ENCODE measurements at places on chromosomes 1 and 21.

- no peak for DNase-seq
Observed at GRCh38 chr1:232789651-232790050, 15.6 kb upstream of the MAP10 start.

DNA sequence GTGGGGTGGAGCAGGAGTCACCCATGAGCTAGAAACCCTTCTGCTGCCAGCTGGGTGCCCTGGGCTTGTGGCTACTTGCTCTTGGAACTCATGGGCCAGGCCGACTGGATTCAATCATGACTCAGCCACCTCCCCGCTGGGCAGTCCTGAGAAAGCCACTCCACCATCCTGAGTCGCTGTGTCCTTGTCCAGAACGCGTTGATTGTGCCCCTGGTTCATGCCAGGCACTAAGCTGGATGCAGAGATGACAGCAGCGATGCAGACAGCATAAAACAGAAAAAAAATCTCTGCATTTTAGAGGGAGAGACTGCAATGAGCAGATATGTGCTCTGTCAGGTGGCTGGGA lies 10.6 kb downstream of the PADI1 start:
- no peak for DNase-seq

GRCh38 chr1:47323599-47324031 lies 9.7 kb upstream of the STIL start:
- no peak for DNase-seq

DNA sequence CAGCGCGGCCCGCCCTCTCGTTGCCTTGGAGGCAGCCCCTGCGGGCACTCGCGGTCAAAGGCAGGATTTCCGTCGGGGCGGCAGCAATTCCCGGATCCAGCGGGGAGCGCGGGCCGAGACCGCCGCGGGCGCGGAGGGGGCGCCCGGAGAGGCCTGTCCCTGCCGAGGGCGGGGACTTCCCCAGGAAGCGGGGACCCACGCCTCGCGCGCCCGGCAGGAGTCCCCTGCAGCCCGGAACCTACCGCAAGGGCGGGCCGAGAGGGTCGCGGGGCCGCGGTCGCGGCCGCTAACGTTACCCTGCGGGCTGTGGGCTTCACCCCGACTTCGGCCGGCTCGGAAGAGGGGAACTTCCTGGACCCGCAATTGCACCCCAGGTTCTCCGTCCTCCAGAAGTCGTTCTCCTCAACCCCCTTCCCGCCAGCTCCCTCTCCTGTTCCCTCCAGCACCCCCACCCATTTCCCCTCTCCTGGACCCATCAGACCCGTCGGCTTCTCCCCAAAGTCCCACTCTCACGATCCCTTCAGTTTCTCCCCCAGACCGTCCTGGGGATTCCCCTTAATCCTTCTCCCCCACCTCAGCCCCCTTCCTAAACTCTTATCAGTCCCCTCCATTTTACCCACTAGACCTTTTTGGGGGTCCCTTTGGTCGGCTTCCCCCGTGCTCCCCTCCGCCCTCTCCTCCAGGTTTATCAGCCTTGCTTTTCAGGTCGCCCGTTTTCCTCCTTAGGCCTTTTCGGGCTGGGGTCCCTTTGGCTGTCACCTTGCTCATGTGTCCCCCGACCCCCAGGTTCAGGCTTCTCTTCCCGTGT lies 604 bp downstream of the FGR start:
- DNase-seq: no peak

DNA sequence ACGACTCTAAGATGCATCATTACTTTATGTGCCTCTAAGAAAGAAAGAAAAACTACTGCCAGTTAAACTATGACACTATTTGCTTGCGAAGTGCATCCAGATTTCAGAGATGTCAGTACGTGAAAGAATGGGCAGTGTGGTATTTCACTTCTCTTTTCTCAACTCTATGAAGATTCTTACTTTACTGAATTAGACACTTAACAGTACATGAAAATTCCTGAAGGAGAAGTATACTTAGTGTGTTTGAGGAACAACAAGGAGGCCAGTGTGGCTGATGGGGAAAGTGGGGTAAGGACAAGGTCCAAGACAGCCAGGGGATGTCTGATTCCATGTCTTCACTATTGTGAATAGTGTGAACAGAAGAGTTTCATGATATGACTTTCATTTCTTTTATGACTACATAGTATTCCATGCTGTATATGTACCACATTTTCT lies 53.9 kb upstream of the HSD17B7 start:
- no peak for DNase-seq

- no peak for DNase-seq
Observed at GRCh38 chr1:174797398-174797797, 202.3 kb upstream of the CACYBP start.

GRCh38 chr1:3652548-3653285 lies 401 bp downstream of the TP73 start:
- DNase-seq: no peak

GRCh38 chr1:109396871-109397580 lies 692 bp downstream of the SORT1 start:
- DNase-seq: no peak

DNA sequence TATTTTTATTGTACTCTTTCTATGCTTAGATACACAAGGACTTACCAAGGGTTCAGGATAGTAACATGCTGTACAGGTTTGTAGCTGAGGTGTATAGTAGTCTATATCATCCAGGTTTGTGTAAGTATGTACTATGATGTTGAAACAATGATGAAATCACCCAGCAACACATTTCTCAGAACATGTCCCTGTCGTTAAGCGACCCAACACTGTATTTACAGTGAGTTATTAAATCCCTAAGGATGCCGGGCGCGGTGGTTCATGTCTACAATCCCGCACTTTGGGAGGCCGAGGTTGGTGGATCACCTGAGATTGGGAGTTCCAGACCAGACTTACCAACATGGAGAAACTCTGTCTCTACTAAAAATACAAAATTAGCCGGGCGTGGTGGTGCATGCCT lies 21.6 kb upstream of the RCOR3 start:
- no peak for DNase-seq

- DNase-seq: no peak
Observed at GRCh38 chr1:232291681-232292080, 338.3 kb downstream of the SIPA1L2 start.

- DNase-seq: no peak
Observed at GRCh38 chr1:18697541-18697940, 66.9 kb downstream of the PAX7 start.

GRCh38 chr1:64396817-64397216 lies 73.1 kb upstream of the CACHD1 start:
- no peak for DNase-seq

DNA sequence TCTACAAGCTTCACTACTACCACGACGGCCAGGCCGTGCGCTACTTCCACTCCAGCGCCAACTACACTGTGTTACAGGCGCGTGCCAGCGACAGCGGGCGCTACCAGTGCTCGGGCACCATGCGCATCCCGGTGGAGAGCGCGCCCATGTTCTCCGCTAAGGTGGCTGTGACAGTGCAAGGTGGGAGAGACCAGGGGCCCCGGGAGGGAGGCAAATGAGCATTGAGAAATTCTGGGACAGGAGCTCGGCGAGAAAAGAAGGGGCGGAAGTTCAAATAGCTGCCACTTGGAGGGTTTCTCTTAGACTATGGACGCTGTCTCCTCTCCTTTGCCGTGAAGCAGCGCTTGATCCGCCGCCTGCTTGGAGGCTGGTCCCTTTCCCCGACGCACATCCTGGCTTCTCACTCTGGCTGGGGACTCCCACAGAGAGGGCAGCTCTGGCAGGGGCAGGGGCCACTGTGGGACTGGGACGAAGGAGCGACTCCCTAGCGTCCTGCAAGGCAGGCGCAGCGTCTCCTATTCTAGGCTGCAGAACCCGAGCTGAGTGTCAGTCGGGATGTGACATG lies 4.6 kb downstream of the FCRLB start:
- DNase-seq: no peak
